ENCODE measurements at places on chromosomes 7 and 10. TPM values are rescaled to one million over a fixed set of nuclear protein-coding genes. Genes with fewer than 3 reads are reported as not detected.

CYP26C1 gene
- under 0.01 TPM for total RNA-seq

EPO gene
- not detected for total RNA-seq

SEMA3D gene
- total RNA-seq = not detected

ITPRID1 gene
- not detected for total RNA-seq

HYAL4 gene
- 0.14 TPM for total RNA-seq

DRGX gene
- not detected for total RNA-seq

FKBP6 gene
- total RNA-seq = not detected

CPA2 gene
- not detected for total RNA-seq

VPS37D gene
- total RNA-seq = 1.3 TPM

ADAMTS14 gene
- 0.14 TPM for total RNA-seq

CCDC3 gene
- total RNA-seq = 1.00 TPM

LRMDA gene
- 5.6 TPM for total RNA-seq

OGDHL gene
- total RNA-seq = under 0.01 TPM

CPXM2 gene
- total RNA-seq = 0.07 TPM
